ENCODE measurements at places on chromosomes 3 and 15.

- no peak for DNase-seq
Measured at GRCh38 chr3:143357700-143358099, 238.1 kb downstream of the CHST2 start.

- DNase-seq: no peak
Measured at GRCh38 chr3:15804553-15805095, 6.8 kb upstream of the ANKRD28 start.

- DNase-seq: no peak
Measured at GRCh38 chr3:179688850-179689249, 36.0 kb downstream of the USP13 start.

- no peak for DNase-seq
Measured at GRCh38 chr15:56960116-56960515, 41.7 kb downstream of the TCF12 start.

DNA sequence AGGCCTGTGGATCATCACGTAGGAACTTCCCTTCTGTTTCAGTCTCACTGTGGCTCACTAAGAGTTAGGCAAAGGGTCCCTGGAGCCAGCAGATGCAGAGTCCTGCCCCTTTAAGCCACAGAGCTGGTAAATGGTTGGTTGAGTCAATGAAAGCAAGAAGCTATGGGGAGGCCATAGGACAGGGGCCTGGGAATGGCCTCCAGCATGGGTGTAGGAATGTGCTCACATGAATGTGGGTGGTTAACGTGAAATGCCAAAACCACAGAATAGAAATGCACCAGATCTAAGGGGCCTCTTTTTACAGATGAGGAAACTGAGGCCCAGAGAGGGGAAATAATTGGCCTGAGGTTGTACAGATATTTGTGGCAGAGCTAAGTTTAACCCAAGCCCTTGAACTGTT is 150.3 kb downstream of the TLE3 start:
- DNase-seq: no peak

DNA sequence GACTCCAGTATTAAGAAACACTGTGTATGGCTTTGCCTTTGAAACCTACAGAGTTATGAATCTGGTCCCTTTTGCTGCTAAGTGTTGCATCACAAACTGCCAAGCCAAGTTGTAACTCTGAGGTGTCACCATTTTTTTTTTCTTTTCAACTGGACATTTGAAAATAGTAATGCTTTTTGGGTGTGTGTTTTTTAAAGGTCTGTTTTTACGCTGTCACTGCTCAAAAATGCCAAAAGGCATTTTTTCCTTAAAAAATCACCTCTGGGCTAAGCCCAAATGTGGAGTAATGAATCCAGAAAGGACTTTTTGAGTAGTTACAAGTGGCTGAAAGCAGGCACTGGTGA is 9.5 kb downstream of the SMAD3 start:
- no peak for DNase-seq

All from GM12891 (cell line).